ENCODE measurements at places on chromosomes 4 and X.

DNA sequence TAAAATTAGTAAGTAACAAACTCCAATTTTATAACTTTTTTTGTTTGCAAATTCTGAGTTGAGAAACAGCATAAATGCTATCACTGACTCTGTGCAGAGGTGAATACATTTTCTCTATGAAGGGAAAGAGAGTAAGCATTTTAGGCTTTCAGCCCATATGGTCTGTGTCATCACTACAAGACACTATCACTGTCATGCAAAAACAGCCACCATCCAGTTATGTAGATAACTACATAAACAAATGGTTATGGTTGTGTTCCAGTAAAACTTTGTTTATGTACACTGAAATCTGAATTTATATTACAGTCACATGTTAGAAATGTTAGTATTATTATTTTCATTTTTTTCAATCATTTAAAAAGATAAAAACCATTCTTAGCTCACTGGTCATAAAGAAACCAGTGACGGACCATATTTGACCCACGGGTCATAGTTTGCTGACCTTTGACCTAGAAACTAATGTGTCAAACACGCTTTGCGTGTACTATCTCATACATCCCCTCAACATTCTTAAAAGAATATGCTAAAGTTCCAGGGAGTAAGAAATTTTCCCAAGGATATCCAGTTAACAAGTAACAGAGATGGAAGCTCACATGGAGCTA, 29.1 kb downstream of the RASGEF1B start:
- no peak for DNase-seq

DNA sequence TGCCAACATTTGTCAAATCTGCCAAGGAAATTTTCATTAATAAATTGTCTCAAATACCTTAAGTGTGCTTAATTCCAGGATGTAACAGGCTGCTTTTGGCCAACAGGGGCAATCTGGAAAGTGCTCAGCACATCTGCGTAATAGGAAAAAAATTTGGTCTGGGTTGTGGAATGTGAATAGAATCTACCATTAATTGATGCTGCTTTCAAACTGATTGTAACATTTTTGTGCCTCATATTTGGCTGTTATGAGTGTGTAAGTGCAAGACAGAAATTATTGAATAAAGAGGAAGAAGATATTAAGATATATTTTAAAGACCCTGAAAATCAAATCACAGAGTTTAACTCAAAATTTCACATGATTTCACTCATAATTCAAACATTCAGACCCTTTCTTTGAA, 41.1 kb downstream of the REELD1 start:
- no peak for DNase-seq

- no peak for DNase-seq
Measured at GRCh38 chr4:68872643-68873502, 57.1 kb downstream of the UGT2B10 start.

- DNase-seq, result peak; percentile 4
Measured at GRCh38 chrX:15749642-15750610, 11.9 kb downstream of the CA5B start.

DNA sequence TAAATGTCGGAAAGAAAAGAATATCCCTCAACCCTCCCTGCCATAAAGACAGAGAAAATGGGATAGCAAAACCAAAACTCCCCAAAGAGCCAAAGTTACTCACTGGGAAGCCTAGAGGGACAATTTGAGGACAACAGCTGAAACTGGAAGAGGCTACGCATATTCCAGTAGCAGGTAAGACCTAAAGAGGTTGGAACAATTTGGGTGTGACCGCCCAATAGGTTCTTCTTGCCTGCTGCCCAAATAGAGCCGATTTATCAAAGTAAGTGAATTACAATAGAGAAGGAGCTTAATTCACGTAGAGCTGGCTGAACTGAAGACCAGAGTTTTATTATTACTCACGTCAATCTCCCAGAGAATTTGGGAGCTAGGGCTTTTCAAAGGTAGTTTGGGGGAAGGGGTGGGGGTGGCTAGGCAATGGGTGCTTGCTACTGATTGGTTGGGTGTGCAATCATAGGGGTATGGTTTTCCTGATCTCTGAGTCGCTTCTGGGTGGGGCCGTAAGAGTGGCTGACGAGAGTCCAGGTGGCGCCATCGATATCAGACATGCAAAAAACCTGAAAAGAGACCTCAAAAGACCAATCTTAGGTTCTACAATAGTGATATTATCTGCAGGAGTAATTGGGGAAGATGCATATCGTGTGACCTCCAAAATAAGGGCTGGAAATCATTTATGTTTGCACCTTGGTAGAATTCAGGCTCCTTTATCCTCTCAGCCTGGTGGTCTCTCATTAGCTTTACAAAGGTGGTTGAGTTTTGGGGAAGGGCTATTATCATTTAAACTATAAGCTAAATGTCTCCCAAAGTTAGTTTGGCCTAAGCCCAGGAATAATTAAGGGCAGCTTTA, 39.0 kb upstream of the SLC7A3 start:
- DNase-seq, result no peak

DNA sequence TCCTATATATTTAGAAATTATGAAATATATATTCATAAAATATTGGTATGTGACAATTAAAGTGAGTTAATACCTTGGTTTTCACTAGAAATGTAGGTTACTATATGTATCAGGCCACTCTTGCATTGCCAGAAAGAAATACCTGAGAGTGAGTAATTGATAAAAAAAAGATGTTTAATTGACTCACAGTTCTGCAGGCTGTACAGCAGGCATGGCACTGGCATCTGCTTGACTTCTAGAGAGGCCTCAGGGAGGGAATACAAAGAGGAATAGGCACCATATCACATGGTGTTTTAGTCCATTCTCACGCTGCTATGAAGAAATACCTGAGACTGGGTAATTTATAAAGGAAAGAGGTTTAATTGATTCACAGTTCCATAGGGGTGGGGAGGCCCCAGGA, 1560.6 kb downstream of the STIM2 start:
- no peak for DNase-seq

DNA sequence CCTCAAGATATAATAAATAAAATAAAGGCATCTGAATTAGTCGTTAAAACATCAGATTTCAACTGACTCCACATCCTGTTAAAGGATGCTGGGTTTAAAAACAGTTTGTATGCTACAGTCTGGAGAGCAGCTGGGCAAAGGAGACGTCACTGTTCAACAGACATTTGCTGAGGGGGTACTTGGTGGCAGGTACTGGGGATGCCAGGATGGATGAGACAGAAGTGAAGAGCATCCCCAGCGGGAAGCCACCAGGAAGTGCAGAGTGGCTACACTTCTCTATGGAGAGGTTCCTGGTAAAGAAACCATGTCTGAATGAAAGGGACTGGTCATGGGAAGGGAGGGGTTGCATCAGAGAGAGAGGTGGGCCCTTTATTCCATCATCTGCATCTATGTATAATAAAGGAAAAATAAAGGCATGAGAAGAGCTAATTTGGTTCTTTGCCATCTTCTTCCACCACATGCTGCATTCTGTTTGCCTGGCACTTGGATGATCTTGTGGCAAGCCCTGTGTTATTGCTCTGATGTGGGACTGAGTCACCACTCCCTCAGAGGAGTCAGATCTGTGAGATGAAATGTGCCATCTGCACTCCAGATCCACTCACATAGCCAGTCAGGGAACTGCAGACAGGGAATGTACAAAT, 145.0 kb downstream of the SOWAHB start:
- DNase-seq, result no peak

DNA sequence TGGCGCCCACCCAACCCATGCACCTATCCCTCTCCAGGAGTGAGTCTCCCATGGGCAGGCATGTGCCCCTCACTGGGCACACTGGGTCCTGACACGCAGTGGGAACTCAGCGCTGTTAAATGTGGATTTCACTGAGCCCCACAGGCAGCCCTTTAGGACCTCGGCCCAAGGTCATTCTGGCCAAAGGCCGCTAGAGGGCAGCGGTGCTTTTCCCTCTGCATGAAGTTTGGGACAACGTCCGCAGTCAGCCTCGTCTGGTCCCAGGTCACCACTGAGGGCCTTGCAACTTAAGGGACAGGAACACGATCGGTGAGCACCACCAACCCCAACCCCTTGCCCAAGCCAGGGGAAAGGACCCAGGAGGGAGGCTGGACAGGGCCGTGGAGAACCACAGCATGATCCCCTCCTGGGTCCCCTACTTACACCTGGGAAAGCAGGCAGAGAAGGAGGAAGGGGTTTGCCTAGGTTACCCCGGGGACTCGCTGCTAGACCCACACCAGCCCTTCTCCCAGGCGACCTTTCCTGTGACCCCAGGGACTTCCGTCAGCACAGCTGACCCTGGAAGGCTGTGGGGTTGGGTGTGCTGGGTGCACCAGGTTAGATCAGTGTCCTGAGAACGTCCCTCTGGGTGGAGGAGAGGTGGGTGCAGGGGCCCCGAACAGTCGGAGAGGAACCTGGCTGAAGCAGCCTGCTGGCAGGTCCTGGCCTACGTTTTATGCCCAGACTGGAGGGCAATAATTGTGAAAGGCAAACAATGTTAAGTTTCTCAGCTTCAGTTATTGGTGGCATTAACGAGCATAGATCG, 24.0 kb downstream of the CYTL1 start:
- DNase-seq, result peak; percentile 25

- DNase-seq, result no peak
Measured at GRCh38 chr4:20288047-20288650, 36.4 kb downstream of the SLIT2 start.

DNA sequence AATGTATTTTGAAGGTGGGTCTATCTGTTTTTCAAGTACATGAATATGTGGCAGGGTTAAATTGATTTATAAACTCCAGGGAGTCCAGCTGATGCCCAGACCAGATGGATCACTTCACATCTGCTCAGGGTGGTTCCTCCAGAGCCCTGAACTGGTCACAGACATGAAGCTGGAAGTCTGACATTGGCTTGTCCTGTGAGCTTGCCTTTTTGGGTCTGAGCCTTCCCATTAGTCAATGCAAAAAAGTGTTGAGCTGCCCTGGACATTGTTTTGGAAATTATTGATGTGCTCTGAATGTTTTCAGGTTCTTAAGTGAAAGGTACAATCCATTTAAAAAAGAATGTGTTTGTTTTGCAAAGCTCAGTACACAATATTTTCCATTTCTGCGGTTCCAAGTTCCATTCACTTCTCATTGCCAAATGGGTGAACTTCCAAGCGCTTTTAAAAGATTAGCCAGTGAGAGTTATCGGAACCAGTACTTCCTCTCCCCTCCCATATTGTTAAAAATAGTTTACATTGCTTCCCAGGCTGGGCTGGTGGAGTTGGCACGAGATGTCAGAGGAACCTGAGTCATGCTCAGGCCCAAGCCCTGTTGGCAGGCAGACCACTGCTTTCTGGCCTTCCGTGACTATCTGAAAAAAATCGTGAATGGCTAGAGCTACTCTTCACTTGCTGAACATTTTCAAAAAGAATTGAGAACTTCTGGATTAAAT, 52.1 kb downstream of the PDGFRA start:
- DNase-seq, result no peak

- DNase-seq, result no peak
Measured at GRCh38 chr4:123785538-123785937, 388.9 kb downstream of the SPRY1 start.

GRCh38 chrX:120302434-120302833, 8.8 kb downstream of the TMEM255A start:
- no peak for DNase-seq

GRCh38 chr4:156889616-156890594, 81.7 kb downstream of the PDGFC start:
- DNase-seq, result peak; percentile 1

- DNase-seq, result no peak
Measured at GRCh38 chr4:186698028-186698427, 25.6 kb downstream of the FAT1 start.

GRCh38 chrX:8273451-8273895, 102.4 kb upstream of the VCX2 start:
- no peak for DNase-seq

DNA sequence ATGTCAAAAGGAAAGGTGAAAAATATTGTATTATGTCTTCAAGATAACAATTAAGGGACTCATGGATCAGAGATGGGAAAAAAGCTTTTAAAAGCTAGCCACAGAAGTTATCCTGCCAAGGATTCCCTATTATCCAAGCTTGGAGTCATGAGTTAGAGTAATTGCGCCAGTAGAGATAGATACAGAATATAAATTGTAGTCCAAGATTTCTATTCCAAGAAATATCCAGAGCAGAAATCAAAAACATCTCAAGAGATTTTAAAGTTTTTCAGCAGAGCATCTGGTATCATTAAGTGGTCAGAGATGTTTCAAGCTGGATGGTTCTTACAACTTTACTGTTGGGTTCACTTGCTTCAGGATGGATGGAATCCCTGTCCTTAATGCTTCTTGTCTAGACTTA, 186.7 kb downstream of the PCDH18 start:
- DNase-seq, result no peak

GRCh38 chr4:122221322-122221721, 69.2 kb downstream of the BLTP1 start:
- DNase-seq, result no peak

DNA sequence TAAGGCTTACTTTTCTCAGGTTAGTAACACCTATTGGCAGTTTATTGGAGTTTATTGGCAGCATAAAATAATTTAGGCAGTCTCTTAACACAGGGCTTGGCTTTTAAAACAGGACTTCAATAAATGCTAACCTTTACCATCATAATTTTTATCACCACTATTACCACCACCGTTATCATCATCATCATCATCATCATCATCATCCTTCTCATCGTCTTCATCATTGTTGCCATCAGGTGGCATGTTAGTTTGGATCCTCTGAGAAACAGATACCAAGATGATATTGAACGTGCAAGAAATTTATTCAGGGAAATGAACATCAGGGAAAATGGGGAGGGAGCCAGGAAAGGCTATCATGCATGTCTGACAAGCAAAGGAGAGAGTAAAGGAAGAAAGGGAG, 16.2 kb downstream of the GBA3 start:
- DNase-seq, result no peak

DNA sequence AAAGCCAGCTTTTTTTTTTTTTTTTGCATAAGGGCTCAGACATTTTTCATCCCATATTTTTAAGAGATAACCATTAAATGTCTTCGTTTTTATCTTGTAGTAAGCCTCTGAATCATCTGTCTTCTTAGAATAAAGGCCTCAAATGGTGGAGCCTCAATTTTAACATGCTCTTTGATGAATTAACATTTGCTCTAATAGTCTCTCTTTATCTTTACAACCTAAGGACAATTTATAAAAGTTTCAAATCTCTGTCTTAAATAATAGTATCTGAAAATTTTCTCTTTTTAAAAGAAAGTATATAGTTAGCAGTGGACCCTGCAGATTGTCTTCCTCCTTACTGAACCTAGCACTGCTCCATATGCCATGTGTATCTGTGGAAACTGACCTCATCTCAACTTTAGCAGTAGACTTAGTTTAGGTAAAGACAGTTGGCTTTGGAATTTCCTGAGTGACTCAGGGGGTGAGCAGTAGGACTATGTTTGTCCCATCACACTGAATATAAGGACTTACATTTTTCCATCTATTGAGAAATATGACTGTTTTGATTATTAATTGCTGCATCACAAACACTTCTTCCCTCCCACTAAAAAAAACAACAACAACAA, 1658.0 kb downstream of the STIM2 start:
- DNase-seq, result no peak

- no peak for DNase-seq
Measured at GRCh38 chrX:130351567-130351966, 11.8 kb downstream of the SLC25A14 start.

Data from substantia nigra (tissue), 51 donors.